ENCODE measurements at places on chromosomes 6 and 20. TPM values are rescaled to one million over a fixed set of nuclear protein-coding genes. Genes with fewer than 3 reads are reported as not detected.

DEFB128 gene
- not detected for total RNA-seq

DNA sequence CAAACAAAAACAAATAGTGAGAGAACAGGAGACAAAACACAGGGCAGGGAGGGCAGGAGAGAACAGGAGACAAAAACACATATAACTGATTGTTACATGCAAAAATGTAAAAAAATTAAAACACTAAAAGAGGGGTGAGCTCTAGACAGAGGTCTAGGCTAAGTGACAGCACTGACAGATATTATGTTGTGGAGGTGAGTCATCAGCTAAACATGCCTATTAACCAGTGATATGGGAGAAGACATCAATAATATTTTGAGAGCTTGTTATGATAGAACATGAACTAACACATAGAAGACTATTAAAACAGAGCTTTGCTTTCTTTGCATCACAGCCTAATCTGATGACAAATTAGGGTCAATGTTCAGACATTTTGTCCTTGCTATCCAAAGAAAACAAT is 972.7 kb downstream of the PRIM2 start:
- H3K4me1 ChIP-seq: no peaks in the 10 kb centered on the region
- no peak overlapping the region for H3K27ac ChIP-seq
- no peak overlapping the region for H3K4me3 ChIP-seq
- no peaks in the 10 kb centered on the region for H3K36me3 ChIP-seq

DNA sequence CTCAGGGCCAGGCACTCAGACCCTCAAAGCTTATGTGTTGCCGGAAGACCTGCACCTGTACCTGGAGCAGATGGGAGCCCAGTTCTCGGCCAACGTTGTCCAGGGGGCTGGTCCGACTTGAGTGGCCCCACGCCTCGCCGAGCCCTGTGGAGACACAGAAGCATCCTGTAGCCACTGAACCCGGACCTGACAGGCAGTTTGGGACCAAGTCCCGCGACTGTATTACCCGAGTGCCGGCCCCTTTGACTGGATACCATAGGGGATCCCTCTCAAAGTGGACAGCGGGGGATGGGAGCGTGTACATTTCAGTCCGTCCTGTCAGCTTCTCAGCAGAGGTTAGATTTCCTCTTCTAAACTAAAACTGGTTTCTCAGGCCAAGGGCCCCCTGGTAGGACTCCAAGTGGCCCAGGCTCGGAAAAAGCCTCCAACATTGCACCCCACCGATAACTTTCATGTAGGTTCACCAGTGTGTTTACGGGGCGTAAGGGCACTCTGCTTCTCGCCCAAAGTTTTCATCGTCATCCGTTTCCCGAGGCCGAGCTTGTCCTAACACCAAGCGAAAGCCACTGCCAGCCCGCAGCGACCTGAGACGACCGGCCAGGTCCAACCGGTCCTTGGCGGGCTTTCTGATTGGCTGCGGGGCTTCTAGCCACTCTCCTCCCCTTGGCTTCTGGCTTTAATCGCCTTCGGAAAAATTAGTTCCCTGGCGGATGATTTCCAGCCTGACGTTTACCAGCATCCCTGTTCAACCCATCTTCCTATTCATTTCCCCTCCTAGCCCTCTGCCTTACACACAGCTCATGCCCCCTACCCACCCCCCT is 10.8 kb downstream of the SIM1 start:
- DNase-seq: no peak
- H3K27ac ChIP-seq: no peak overlapping the region
- H3K36me3 ChIP-seq: no peaks in the 10 kb centered on the region
- no peaks in the 10 kb centered on the region for H3K4me1 ChIP-seq
- H3K4me3 ChIP-seq: no peak overlapping the region
- peaks cover 42% of the 10 kb centered on the region for H3K27me3 ChIP-seq

GRCh38 chr6:47714802-47715201 is 16.4 kb downstream of the ADGRF4 start:
- no peaks in the 10 kb centered on the region for H3K27me3 ChIP-seq
- no peak overlapping the region for H3K4me3 ChIP-seq
- no peak for DNase-seq
- no peak overlapping the region for H3K27ac ChIP-seq
- no peaks in the 10 kb centered on the region for H3K4me1 ChIP-seq

DDO gene
- 0.41 TPM for total RNA-seq

NKX2-2 gene
- not detected for total RNA-seq

DNA sequence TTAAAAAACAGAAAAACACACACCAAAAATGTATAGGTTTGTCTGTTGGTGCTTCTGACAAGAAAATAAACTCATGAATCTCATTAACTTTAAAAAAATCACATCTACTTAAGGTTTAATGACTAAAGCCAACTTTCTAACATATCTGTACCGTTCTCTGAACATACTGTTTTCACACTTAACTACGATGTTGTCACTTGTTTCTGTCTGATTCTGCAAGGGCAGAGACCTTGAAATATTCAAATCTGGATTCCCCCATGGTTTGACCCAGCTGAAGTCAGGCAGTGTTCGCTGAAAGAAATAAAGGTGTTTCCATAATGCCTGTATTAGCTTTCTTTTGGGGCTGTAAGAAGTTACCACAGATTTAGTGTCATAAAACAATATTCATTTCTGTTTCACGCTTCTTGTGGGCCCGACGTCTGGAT is 2.7 kb upstream of the ASXL1 start:
- H3K36me3 ChIP-seq: no peaks in the 10 kb centered on the region
- no peak for DNase-seq
- H3K4me1 ChIP-seq: no peaks in the 10 kb centered on the region
- H3K27ac ChIP-seq: no peak overlapping the region
- H3K4me3 ChIP-seq: no peak overlapping the region

DNA sequence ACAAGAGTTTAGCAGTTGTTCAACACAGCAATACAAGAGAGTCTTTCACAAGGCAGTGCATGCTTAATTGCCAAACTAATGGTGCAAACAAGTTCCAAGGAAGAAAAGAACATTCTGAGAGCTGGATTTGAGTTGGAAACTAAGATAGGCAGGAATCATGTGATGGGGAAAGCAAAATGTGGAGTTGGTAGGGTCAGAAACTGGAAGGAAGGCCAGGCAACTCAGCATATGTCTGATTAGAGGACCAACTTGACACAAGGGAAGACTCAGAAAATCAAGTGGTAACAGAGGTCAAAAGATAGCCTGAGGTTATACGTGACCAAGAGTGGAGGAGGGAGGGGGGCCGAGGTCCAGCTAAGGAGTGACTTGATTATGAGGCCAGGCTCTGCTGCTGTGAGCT is 117.3 kb downstream of the SMLR1 start:
- H3K4me3 ChIP-seq: no peak overlapping the region
- no peaks in the 10 kb centered on the region for H3K36me3 ChIP-seq
- H3K27ac ChIP-seq: no peak overlapping the region
- H3K27me3 ChIP-seq: no peaks in the 10 kb centered on the region

DNA sequence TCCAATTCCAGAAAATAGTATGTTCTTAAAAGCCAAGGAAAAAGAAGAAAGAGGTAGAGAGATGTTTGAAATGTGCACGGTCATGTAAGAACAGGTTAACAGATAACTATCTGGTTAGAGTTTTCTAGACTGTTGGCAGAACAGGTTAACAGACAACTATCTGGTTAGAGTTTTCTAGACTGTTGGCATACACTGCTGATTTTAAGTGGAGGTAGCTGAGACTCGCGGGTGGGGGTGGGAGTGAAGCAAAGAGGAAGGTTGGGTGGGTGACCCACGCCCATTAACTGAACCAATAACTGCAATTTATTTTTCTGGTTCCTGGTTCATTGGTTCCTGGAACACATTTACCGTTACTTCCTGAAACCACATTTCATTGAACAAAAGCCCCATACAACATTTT is 157.5 kb downstream of the ELOVL4 start:
- DNase-seq: no peak
- no peak overlapping the region for H3K4me3 ChIP-seq
- no peak overlapping the region for H3K27ac ChIP-seq
- H3K36me3 ChIP-seq: no peaks in the 10 kb centered on the region
- H3K4me1 ChIP-seq: no peaks in the 10 kb centered on the region

GRCh38 chr6:56366141-56366852 is 118.9 kb upstream of the COL21A1 start:
- no peak overlapping the region for H3K27ac ChIP-seq
- H3K27me3 ChIP-seq: no peaks in the 10 kb centered on the region
- no peak overlapping the region for H3K4me3 ChIP-seq
- peaks cover 4% of the 10 kb centered on the region for H3K4me1 ChIP-seq

DNA sequence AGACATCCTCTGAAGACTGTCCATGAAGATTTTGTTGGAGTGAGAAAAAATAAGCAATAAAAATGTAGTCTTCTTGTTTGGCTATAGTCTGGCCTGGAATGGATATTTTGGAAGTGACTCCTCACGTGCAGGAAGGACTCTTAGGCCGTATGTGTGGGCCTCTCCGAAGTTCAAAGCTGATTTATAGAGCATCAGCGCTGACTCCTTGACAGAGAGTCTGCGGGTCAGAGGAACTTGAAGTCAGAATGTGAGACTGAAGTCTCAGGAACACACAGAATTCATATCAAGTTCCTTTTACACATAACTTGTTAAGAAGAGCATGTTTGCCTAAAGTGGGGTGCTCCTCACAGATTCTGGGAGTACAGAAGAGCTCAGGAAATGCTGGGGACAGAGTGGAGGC is 36.1 kb downstream of the EDN3 start:
- no peak overlapping the region for H3K27ac ChIP-seq
- H3K27me3 ChIP-seq: no peaks in the 10 kb centered on the region
- H3K4me3 ChIP-seq: no peak overlapping the region
- no peaks in the 10 kb centered on the region for H3K4me1 ChIP-seq
- DNase-seq: no peak

DNA sequence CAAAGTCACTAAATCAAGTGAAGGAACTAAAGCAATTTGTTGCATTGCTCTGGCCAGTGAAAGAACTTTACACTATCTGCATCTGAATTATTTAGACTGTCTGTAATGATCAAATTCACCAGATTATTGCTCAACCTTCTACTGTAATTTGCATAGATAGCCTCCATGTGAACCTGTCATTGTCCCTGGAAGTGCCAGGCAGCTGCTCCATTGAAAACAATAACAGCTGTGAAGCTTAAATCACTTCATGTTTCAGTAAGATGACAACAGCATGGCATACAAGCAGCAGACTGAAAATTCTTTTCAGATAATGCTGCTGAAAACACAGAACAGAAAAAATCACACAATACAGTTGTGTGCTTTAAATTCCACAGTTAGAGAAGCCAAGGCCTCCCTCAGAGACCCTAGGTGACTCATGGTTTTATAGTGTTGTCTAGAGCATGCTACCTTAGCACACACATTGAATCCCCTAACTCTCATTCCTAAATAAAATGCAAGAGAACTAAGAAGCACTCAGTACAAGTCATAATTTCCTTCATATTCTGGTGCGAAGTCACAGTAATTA is 248.9 kb downstream of the TPBG start:
- no peak for DNase-seq
- no peaks in the 10 kb centered on the region for H3K4me1 ChIP-seq
- no peak overlapping the region for H3K4me3 ChIP-seq
- H3K27me3 ChIP-seq: no peaks in the 10 kb centered on the region
- no peak overlapping the region for H3K27ac ChIP-seq
- no peaks in the 10 kb centered on the region for H3K36me3 ChIP-seq

GRCh38 chr6:110944681-110945151 is 13.8 kb upstream of the GTF3C6 start:
- no peaks in the 10 kb centered on the region for H3K36me3 ChIP-seq
- no peak for DNase-seq
- no peaks in the 10 kb centered on the region for H3K27me3 ChIP-seq
- H3K4me3 ChIP-seq: no peak overlapping the region
- no peak overlapping the region for H3K27ac ChIP-seq

DNA sequence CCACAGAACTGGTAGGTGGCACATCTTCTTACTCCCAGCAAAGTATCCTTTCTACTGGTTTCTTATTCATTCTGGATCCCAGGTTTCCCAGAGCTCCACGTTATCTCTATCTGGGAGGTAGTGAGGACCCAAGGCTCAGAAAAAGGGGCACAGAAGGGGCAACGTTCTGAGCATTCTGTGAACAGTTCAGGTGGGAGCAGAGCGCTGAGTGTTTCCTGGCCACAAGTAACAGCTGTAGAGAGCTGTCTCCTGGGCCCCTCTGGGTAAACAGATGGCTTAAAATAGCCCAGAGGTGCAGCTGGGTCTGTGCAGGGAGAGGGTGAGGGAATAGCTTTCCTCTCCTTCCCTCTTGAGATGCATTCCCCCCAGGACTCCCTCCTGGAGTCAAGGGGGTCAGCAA is 2.1 kb downstream of the APOBEC2 start:
- no peak for DNase-seq
- no peaks in the 10 kb centered on the region for H3K36me3 ChIP-seq
- no peak overlapping the region for H3K27ac ChIP-seq
- H3K4me1 ChIP-seq: no peaks in the 10 kb centered on the region

All from prostate gland (tissue), 2 donors.